ENCODE measurements at places on chromosomes 3 and 15.

- peak; percentile 50 for DNase-seq
These were observed 34.3 kb downstream of the IRAK2 start for GRCh38 chr3:10198761-10199649.

DNA sequence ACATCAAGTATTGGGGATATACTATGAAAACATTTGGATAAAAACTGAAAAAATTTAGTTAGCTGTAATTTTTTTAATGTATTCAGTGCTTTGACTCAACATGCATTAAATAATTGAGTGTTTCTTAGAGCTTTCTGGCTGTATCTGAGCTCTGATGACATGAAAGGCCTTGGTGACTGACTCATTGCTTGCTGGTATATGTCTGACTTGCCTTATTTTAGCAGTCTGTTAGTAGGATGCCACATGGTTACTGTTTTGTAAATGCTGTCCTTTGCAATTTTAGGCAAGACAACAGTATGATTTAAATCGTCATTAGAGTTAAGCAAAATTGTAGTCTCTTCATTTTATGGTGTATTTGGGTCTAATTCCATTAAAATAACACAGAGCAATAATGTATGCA lies 199.2 kb downstream of the GHSR start:
- no peak for DNase-seq

- DNase-seq, result no peak
These were observed 20.7 kb downstream of the CCDC12 start for GRCh38 chr3:46955801-46956259.

GRCh38 chr3:140055092-140055791 lies 120.3 kb downstream of the CLSTN2 start:
- no peak for DNase-seq

DNA sequence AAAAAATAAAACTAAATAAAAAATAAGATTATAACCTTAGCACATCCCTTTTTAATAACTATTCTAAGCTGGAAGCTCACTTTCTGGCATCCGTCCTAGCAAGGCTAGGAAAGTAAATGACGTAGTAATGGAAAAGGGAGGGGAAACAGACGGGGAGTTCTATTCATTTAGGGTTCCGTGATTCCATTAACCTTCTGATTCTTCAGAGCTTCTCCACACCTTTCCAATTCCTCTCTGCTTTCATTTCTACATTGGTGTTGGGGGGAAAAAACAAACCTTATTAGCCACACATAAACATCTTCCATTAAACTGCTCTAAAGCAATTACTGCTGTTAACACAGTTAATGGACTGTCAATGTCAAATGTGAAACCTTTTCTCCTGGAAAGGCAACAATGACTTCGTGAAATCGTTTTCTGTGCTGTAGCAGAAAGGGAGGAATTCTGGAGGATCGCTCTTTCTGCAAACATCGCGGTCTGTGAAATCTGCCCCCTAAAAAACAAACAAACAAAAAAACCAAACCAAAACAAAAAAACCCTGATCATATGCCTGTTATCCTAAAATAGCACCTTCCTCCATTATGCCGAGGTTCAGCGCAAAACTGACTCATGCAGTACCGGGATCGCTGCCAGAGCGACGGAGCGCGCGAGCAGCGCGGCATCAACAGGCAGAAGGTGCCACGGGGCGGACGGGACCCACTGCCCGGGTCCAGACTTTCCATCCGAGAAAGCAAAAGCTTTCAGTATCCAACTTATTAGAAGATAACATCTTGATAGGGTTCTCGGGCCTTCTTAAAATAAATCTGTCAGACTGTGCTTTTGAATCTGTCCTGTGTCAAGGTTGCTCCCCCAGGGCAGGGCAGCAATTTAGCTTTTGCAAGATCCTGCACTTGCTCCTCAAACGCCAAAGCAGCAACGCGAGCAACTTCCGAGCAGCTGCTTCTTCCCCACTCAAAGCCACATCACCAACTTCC lies 156.2 kb downstream of the FGF12 start:
- no peak for DNase-seq

DNA sequence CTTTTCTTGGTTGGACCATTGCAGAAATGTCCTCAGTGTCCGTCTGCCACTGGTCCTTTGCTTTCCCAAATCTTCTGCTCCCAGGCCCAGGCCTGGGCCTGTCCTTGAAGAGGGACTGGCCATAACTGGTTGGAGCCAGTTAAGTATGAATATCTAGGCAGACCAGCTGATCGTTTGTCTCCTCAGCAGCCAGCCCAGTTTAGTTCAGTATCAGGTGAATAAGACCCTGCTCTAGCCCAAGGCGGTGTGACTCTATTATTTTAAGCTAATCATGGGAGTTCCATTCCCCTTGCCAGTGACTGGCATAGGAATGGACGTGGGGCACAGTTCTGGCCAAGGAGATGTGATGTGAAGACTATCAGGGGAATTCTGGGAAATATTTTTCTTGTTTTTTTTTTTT lies 73.9 kb upstream of the RASGRF1 start:
- no peak for DNase-seq

DNA sequence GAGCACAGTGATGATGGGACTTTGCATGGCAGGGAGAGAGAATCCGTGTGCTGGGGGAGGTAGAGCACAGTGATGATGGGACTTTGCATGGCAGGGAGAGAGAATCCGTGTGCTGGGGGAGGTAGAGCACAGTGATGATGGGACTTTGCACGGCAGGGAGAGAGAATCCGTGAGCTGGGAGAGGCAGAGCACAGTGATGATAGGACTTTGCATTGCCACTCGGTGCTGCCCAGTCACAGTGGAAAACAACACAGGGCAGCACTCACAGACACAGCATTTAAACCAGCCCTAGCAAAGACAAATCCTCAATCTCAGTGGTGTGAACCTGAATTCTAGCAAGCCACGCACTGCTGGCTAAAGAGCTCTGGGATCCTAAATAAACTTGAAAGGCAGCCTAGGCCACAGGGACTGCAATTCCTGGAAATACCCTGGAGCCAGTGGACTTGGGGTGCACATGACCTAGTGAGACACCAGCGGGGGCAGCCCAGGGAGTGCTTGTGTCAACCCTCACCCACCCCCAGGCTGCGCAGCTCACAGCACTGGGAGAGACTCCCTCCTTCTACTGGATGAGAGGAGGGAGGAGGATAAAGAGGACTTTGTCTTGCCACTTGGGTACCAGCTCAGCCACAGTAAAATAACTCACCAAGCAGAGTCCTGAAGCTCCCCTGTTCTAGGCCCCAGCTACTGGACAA lies 23.4 kb upstream of the TNK2 start:
- DNase-seq, result no peak

DNA sequence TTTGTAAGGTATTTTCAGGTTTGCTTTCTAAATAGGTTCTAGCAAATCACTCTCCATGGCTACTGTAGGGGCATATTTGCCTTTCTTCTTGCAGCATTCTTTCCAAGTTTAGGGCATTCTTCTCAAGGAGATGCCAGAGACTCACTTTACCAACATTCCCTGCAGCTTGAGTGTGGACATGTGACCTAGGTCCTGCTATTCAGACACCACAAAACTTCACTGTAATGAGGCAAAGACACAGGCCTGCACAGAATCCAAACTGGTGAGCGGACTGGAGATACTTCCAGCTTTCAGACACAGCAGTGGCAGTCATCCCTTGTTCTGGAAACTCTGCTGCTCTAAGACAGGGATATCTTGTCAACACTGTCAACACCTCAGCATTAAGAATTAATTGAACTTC lies 146.4 kb upstream of the PFN2 start:
- no peak for DNase-seq

- DNase-seq, result no peak
These were observed 32.1 kb downstream of the BUB1B start for GRCh38 chr15:40192942-40193341.

DNA sequence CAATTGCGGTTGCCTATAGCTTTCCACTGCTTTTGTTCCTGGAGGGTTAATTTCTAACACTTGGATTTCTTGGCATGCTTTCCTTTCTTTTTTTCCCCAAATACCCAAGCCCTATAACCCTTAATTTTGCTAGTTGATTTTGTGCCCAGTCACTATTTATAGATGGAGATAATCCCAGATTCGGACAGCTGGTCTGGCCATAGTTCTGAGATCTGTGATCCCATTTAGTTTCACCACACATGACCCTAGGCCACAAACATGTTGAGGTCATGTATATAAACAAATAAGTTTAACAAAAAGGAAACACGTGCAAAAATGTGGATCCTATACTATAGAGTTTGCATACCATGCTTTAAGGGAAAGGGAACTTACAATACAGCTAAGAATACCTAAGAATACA lies 111.4 kb downstream of the ZMAT3 start:
- no peak for DNase-seq

DNA sequence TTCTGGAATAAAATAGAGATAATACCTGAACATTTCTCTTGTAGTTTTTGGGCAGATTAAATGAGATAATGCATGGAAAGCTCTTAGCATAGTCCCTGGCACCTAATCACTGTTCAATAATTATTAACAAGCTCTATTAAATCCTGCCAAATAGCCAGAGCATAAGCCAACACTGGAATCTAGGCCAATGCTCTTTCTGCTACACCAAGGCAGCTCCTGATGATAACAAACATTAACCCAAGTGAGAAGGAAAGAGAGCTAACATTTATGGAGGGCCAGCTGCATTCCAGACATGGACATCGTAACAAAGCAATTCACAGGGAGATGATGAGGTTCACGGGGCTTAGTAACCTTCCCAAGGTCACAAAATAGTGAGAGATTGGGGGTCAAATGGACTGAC lies 23.3 kb downstream of the LARP6 start:
- DNase-seq, result no peak

GRCh38 chr15:73329501-73330200 lies 39.1 kb downstream of the HCN4 start:
- no peak for DNase-seq

DNA sequence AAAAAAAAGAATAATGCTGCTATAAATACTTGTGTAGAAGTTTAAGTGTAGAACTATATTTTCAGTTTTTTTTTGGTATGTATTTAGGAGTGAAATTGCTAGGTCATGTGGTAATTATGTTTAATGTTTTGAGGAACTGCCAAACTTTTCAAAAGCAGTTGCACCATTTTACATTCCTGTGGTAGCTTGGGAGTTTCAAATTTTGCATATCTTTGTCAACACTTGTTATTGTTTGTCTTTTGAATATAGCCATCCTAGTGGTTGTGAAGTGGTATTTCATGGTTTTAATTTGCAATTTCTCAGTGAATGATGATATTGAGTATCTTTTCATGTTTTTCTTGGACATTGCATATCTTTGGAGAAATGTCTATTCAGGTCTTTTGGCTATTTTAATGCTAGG lies 30.4 kb downstream of the SKIL start:
- no peak for DNase-seq

- DNase-seq, result no peak
These were observed 141.6 kb upstream of the KBTBD8 start for GRCh38 chr3:66856533-66856932.

GRCh38 chr3:121481106-121481880 lies 64.5 kb downstream of the POLQ start:
- no peak for DNase-seq

- DNase-seq, result no peak
These were observed 73.3 kb downstream of the SETMAR start for GRCh38 chr3:4376499-4376898.

- DNase-seq, result no peak
These were observed 19.1 kb upstream of the KLF13 start for GRCh38 chr15:31307270-31308184.

GRCh38 chr3:190865828-190866227 lies 3.3 kb upstream of the GMNC start:
- DNase-seq, result no peak

DNA sequence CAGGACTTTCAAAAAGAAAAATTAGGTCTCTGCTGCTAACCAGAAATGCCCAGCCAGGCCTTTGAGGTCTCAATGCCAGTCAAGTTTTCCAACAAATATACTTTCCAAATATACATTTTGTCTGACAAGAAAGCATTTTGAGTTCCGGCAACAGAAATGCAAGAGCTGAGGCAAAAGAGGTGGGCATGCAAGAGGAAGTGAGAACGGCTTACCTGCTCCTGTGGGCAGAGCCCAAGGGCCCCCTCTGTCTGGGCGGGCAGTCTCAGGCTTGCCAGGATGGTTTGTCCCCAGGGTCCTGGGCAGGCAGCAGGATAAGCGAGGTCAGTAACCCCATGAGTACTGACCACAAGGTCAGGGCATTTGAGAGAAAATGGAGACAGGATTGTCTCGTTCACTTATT lies 136.1 kb upstream of the TOPAZ1 start:
- DNase-seq, result no peak

DNA sequence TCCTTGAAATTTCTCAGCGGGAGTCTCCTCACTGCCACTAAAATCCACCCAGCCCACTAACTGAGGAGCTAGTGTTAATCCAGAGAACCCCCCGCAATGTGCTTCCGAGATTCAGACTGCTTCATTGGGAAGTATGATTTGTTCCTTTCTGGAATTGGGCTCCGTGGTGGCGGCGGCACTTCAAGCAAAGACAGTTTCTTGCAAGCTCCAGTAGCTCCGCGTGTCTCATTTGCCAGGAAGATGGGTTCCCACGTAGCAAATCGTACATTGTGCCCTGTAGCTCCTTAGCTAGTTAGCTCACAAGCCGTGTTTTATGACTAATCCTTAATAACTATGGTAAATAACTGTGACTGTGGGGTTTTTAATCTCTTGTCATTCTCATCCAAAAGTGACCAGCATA lies 45.4 kb downstream of the SLC6A1 start:
- DNase-seq, result no peak

GRCh38 chr3:65928110-65928509 lies 110.6 kb downstream of the MAGI1 start:
- DNase-seq, result no peak

GRCh38 chr15:49255966-49256759 lies 86.1 kb downstream of the GALK2 start:
- DNase-seq, result no peak

GRCh38 chr15:69735121-69735520 lies 282.5 kb downstream of the RPLP1 start:
- DNase-seq, result no peak

DNA sequence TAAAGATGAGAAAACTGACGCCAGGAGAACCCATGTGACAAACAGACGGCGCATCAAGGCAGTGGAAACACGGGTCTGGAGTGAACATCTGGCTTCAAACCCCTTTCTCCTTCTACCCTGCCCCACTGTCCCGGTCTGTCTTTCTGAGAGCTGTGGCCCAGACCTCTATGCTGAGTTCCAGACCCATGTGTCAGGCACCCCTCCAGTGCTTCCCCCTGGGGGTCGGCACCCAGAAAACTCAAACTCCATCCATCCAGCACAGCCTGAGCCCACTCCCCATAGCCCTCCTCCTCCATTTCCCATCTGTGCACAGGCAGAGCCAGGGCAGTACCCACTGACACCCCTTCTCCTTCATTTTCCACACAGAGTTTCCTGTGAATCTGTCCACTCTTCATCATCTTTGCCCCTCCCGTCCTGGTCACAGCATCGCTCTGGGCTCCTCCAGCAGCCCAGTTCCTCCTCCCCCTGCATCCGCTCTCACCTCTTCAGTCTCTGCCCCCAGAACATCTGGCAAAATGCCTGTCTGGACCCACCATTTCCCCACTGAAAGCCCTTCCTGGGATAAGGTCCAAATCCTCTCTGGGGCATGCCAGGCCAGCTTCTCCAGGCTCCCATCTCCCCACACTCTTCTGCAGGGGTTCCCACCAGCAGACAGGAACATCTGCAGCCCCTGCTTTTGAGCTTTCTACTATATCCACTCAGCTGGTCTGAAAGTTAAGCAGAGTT lies 2.9 kb downstream of the FAM240A start:
- DNase-seq, result no peak

- no peak for DNase-seq
These were observed 21.0 kb downstream of the TMEM158 start for GRCh38 chr3:45205126-45205525.
